ENCODE measurements at places on chromosomes 3 and 15.

DNA sequence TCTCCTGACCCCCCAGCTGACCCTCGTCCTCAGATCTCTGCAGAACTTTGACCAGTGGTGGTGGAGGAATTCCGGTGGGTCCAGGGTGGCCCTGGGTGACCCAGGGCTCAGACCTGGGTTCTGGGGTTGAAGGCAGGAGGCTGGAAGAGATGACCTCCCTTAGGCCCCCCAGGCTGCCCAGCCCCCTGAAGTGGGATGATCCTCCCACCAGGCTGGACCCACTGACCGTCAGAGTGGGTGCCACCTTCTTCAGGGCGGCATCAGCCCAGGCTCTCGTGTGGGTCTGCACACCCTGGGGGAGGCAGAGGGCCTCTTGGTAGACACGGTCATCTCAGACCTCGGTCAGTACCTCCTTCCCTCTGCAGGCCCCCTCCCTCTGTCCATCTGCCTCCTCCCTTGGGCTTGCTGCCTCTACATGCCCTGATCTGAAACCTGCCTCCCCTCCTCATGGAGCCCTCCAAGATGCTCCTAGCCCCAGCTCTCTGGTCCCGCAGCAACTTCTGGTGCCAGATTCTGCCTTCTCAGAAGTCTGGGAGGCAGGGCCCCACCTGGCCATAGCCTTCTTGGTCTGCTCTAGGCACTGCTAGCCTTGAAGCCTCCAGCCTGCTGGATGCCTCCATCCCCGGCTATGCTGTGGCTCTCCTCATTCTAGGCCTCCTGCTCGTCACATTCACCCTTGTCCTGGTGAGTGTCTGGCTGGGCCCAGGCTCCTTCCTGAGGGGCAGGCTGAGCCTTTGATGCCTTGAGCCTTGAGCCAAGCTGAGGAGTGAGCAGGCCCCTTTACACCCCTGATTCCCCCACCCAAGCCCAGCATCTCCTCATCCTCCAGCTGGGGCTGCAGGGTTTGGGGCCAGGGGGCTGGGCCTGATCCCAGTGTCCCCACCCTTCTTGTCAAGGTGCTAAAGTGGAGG, 49.1 kb upstream of the CSPG4 start:
- DNase-seq: no peak

DNA sequence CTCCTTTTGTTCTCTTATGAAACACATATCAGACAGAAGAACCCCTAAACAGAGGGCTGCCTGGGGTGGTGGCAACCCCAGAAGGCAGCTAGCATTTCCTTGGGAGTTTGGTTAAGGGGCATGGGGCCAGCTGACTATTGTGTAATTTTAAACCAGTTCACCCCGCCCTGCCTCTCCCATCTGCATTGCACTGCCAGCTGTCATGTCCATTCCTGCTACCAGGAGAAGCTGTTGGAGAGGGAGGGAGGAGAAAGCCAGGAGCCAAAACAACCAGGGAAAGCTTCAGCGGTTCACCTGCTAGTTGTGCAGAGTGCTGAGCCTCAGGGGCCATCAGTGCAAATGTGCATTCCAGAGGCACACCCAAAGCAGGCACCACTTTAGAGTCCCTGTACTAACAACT, 47.6 kb upstream of the ATP1B3 start:
- DNase-seq: peak; percentile 60

- no peak for DNase-seq
These were observed 34.7 kb upstream of the LACTB start for GRCh38 chr15:63086947-63087346.

DNA sequence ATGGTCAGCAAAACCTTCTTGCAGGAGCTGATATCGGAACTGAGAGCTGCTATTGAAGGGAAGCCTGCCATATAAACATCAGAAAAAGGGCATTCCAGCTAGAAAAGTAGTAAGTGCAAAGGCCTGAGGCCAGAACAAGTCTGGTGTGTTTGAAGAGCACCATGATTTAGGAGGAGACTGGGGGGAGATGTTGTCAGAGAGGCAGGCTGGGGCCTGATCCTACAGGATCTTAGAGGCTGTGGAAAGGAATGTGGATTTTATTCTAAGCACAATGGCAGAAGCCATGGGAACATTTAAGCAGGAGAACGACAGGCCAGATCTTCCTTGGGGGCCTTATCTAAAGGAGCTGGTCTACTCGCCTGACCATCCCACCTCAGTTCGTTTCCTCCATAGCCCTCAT, 5.1 kb upstream of the MUC13 start:
- no peak for DNase-seq

DNA sequence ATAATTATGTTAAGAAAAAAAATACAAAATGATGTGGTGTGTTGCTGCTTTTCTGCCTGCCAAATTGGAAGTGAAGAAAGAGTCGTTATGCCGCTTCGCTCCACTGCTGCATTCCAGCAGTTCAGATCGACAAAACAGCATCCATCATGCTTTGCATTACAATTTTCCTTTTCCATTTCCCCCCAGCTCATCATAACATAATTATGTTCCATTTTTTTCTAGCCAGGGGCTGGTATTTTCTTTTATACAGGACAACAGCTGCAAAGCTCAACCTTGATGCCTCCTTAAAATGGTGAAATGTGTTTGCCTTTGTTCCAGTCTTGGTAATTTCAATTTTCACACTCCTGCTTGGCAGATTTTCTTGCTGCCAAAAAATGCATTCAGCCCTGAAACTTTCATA, 44.9 kb upstream of the KBTBD12 start:
- DNase-seq: no peak

GRCh38 chr15:42723068-42723467, 13.9 kb downstream of the CDAN1 start:
- no peak for DNase-seq

Data from NCI-H226 (cell line).